ENCODE measurements at places on chromosomes 4 and X. TPM values are rescaled to one million over a fixed set of nuclear protein-coding genes. Genes with fewer than 3 reads are reported as not detected.
A peak's percentile ranks its signal among the peaks of the same experiment; 100 is the strongest.

GRCh38 chrX:38275615-38276014, 51.7 kb downstream of the RPGR start:
- DNase-seq = no peak

GRCh38 chr4:117357437-117357836, 272.1 kb upstream of the TRAM1L1 start:
- DNase-seq = peak; percentile 29

The ATOH1 gene
- not detected for total RNA-seq

The MMAA gene
- total RNA-seq = 3.5 TPM

Measured in glutamatergic neuron (in vitro differentiated cells).